Upper lobe of right lung (tissue), 1 donor: ENCODE measurements at places on chromosomes 16 and 17. TPM values are rescaled to one million over a fixed set of nuclear protein-coding genes. Genes with fewer than 3 reads are reported as not detected.

MVP gene
- 247 TPM for total RNA-seq

TBC1D3G gene
- not detected for total RNA-seq

PKMYT1 gene
- total RNA-seq, result 3.8 TPM

DNA sequence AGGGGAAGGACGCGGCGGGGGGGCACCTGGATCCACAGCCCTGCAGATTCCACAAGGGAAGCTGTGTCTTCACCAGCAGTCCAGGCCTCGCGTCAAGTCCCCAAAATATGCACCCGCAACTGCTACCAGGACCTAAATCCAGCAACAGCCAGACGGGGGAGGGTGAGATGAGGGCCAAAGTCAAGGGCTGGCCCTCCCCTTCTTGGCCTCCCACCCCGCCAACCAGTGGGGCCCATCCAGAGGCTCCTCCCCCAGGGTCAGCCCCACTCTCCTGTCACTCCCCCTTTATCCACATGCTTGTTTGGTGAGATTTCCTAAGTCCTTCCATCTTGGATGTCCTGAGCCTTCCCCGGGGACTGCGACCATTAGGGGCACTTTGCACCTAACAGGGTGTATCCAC, 138.7 kb downstream of the ENGASE start:
- DNase-seq, result no peak
- no peak overlapping the region for H3K27ac ChIP-seq
- H3K4me1 ChIP-seq, result no peaks in the 10 kb centered on the region
- no peaks in the 10 kb centered on the region for H3K36me3 ChIP-seq
- H3K4me3 ChIP-seq, result no peak overlapping the region

DNA sequence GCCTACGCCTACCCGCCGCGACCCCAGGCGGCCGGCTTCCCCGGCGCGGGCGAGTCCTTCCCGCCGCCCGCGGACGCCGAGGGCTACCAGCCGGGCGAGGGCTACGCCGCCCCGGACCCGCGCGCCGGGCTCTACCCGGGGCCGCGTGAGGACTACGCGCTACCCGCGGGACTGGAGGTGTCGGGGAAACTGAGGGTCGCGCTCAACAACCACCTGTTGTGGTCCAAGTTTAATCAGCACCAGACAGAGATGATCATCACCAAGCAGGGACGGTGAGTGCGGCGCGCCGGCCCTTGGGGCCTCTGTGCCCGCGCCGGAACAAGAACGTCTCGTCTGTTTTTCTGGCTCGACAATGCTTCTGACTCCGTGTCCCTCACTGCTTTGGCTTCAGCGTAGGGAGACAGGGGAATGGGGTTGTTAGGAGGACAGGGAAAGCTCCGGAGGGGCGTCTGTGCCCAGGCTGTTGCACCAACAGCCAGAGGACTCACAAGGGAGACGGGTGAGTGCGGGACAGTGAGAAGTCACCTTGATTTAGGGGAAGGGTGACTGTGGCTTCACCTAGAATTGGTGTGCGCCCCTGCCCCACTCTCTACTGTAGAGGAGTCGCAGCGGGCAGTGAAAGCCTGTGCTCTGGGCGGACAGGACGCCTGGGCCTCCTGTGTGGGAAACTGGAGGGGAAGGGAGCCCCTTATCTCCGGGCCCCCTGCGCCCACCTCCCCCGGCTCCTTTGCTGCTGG, 806 bp downstream of the TBX21 start:
- peak; percentile 49 for DNase-seq
- peaks cover 8% of the 10 kb centered on the region for H3K4me1 ChIP-seq
- H3K4me3 ChIP-seq, result peak overlapping the region; percentile 43

DNA sequence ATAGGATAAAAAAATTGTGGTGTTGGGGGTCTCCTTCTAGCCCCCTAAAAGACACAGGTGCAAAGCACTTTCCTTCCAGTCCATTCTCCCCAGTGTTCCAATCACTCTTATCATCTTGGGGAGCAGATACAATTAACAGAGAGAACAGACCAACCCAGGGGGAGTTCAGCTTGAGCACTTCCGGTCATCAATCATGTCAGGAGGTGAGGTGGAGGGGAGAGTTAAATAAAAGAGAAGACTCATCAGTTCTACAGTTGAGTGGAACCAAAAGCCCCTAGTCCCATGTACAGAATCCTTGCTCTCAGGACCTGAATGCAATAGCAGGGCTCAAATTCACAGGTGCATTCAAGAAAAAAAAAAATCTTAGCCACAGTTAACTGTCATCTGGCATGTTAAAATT, 122.3 kb downstream of the DYNLRB2 start:
- H3K27ac ChIP-seq, result no peak overlapping the region
- no peaks in the 10 kb centered on the region for H3K36me3 ChIP-seq
- no peak overlapping the region for H3K4me3 ChIP-seq
- DNase-seq, result no peak
- H3K4me1 ChIP-seq, result no peaks in the 10 kb centered on the region

DNA sequence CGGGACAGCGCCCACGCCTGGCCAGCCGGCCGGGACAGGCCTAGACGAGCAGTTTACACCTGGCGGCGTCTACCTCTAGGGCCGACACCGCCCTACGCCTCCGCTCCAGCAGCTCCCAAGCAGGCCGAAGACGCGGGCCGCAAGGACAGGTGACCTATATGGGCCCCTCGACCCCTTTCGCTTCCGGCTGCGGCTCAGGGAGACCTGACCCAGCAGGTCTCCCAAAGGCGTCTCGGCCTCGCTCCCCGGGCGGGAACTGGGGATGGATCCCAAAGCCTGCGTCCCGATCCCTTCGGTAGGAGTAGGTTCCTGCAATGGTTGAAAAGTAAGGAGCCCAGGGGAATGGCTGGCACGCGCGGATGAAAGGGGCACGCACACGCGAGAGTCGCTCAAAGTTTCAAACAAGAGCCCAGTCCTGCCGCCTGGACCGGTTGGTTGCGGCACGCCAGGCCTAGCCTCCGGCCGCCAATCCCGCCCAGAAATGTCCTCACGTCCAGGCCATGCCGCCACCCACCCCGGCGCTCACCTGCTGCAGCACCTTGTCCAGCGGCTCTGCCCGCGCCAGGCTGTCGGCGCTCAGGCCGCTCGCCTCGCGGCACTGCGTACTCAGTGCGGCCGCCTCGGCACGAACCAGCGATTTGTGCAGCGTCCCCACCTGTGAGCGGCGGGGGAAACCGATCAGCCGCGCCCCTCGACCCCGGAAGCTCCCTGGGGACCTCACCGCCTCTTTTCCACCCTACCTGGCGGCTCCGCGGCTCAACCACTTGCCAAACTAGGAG, 630 bp downstream of the ESRP2 start:
- H3K4me3 ChIP-seq, result peak overlapping the region; percentile 71
- peak overlapping the region; percentile 93 for H3K27ac ChIP-seq
- DNase-seq, result peak; percentile 80
- no peaks in the 10 kb centered on the region for H3K27me3 ChIP-seq
- H3K4me1 ChIP-seq, result peaks cover 29% of the 10 kb centered on the region

DNA sequence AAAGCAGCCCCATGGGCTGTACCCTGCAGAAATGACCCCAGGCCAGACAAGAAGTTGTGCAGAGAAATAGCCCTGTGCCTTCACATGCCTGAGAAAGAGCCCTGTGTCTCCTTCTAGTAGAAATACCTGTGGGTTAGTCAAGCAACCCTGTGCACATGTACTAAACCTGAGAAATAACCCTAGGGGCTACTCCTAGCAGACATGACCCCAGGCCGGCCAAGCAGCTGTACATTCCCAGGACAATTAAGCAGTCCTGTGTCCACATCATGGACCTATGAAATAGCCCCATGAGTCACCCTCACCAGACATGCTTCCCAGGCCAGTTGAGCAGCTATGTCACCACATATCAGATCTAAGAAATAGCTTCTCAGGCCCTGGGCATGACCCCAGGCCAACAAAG, 519.7 kb upstream of the CA10 start:
- no peaks in the 10 kb centered on the region for H3K36me3 ChIP-seq
- no peaks in the 10 kb centered on the region for H3K27me3 ChIP-seq
- H3K4me3 ChIP-seq, result no peak overlapping the region

GRCh38 chr17:49944273-49944870, 24.6 kb upstream of the DLX4 start:
- no peak for DNase-seq
- no peaks in the 10 kb centered on the region for H3K36me3 ChIP-seq
- H3K4me3 ChIP-seq, result no peak overlapping the region
- peaks cover 25% of the 10 kb centered on the region for H3K27me3 ChIP-seq
- no peaks in the 10 kb centered on the region for H3K4me1 ChIP-seq
- no peak overlapping the region for H3K27ac ChIP-seq

DNA sequence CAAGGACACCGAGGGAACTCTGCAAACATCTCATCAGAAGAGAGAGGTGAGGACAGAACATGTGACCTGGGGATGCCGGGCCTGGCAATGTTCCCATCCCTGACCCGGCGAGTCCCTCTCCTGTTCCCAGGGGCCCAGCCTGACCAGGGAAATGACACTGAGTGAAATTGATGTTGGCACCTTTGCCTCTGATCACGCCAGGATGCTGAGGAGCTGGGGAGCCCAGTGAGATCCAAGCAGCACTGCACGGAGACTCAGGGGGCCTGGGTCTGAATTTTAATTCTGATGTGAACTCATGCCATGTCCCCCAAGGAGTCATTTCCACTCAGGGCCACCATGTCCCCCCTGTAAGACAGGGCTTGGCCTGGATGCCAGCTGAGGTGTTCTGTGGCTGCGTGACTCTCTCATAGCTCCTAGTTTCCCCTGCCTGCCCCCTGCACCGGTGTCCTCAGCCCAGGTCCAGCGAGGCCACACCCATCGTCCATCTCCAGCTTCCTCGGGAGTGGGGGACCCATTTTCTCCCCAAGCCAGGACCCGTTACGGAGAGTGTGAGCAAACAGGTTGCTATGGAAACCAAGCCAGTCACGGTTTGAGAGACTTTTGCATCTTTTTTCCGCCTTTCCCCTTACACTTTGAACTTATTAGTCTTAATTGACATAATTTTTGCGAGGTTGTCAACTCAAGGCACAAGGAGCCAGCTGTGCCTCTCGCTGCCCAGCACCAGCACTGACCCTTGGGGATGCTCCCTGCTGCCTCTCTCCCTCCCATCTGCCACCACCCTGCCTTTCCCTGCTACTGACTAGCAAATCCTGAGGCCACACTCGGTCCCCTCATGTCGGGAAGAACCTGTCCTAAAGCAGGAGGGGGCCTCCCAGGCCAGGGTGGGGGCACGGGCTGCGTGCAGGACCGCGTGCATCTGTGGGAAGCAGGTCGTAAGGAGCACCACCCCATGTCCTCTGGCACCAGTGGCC, 150.0 kb downstream of the SDK2 start:
- H3K27ac ChIP-seq, result no peak overlapping the region
- no peaks in the 10 kb centered on the region for H3K36me3 ChIP-seq
- no peak overlapping the region for H3K4me3 ChIP-seq

DNA sequence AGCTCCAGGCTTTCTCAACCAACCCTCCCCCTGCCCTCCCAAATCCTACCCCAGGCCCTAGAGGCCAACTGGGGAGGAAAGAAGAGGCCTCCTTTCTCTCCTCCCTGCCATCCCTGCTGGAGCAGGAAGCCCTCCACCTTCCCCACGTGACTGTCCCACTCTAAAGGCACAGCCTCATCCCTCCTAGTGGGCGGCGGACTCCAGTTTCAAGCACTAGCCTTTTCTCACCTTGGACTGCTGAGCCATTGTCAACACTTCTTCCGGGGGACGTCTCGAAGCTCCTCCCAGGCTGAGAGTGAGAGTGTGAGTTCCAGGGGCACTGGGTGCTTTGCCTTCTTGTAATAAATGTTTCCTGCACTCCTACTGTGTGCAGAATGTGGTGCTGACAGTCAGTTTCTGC, 21.4 kb upstream of the IRX6 start:
- no peaks in the 10 kb centered on the region for H3K4me1 ChIP-seq
- no peaks in the 10 kb centered on the region for H3K36me3 ChIP-seq
- no peak overlapping the region for H3K4me3 ChIP-seq
- DNase-seq, result peak; percentile 35

DNA sequence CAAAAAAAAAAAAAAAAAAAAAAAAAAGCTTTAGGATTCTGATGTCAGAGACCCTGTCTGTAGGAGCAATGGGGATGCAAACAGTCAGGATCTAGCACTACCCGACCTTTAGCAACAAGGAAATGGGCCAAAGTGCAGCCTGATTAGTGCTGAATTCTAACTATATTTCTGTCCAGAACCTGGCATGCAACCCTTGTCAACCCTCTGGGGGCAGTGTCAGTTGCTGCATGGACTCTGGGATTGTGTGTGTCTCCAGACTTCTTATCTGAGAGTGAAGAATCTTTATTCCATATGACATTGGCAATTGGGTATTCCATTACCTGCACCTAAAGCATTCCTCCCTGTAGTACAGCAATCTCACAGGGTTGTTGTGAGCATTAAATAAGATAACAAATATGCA, 120.3 kb upstream of the CRHR1 start:
- H3K27me3 ChIP-seq, result peaks cover 6% of the 10 kb centered on the region
- no peak overlapping the region for H3K4me3 ChIP-seq
- no peaks in the 10 kb centered on the region for H3K4me1 ChIP-seq
- DNase-seq, result no peak
- H3K36me3 ChIP-seq, result no peaks in the 10 kb centered on the region

- no peak for DNase-seq
- peaks cover 23% of the 10 kb centered on the region for H3K4me1 ChIP-seq
- H3K4me3 ChIP-seq, result no peak overlapping the region
- H3K27me3 ChIP-seq, result no peaks in the 10 kb centered on the region
- H3K36me3 ChIP-seq, result no peaks in the 10 kb centered on the region
- peak overlapping the region; percentile 84 for H3K27ac ChIP-seq
These were observed 15.1 kb downstream of the SYT17 start for GRCh38 chr16:19183187-19183586.

GRCh38 chr17:2549392-2550211, 37.9 kb upstream of the METTL16 start:
- no peaks in the 10 kb centered on the region for H3K27me3 ChIP-seq
- DNase-seq, result no peak
- no peaks in the 10 kb centered on the region for H3K36me3 ChIP-seq

DNA sequence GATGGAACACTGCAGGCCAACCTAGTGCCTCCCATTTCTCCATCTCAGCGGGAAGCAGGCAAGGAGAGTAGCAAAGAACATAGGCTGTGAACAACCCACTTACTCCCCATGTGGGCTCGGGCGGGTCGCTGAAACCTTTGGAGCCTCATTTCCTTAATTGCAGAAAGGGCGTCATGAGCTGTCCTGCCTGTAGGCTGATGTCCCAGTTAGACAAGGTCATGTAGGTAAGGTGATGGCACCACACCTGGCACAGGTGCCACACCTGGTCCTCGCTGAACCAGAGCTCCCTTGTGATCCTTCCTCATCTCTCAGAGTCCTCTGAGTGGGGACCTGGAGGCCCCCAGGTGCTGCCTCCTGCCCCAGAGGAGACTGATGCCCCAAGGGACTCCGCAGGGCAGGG, 22.9 kb downstream of the ABCC3 start:
- H3K36me3 ChIP-seq, result no peaks in the 10 kb centered on the region
- H3K4me1 ChIP-seq, result peaks cover 30% of the 10 kb centered on the region
- H3K27ac ChIP-seq, result no peak overlapping the region
- H3K27me3 ChIP-seq, result no peaks in the 10 kb centered on the region

DNA sequence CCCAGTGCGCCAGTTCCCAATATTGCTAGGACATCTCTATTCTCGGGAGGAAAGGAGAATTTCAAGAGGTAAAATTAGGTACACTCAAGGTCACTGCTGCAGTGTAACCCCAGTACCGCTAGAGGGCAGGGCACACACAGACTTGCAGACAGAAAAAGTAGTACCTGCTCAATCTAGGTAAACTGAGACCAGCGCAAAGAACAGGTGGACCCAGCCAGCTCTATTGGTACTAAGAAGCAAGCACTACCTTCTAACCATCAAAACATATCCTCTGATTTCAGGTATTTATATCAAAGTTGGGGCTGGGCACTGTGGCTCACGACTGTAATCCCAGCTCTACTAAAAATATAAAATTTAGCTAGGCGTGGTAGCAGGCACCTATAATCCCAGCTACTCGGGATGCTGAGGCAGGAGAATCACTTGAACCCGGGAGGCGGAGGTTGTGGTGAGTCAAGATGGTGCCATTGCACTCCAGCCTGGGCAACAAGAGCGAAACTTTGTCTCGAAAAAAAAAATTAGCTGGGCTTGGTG, 3.6 kb upstream of the WDR81 start:
- no peaks in the 10 kb centered on the region for H3K36me3 ChIP-seq
- DNase-seq, result peak; percentile 79
- peaks cover 42% of the 10 kb centered on the region for H3K4me1 ChIP-seq
- H3K27me3 ChIP-seq, result no peaks in the 10 kb centered on the region
- H3K27ac ChIP-seq, result no peak overlapping the region
